ENCODE measurements at places on chromosomes 4 and X.

- no peak for DNase-seq
These were observed 14.6 kb downstream of the TLR8 start for GRCh38 chrX:12920990-12921389.

- no peak for DNase-seq
These were observed 16.9 kb upstream of the MED28 start for GRCh38 chr4:17597517-17597916.

DNA sequence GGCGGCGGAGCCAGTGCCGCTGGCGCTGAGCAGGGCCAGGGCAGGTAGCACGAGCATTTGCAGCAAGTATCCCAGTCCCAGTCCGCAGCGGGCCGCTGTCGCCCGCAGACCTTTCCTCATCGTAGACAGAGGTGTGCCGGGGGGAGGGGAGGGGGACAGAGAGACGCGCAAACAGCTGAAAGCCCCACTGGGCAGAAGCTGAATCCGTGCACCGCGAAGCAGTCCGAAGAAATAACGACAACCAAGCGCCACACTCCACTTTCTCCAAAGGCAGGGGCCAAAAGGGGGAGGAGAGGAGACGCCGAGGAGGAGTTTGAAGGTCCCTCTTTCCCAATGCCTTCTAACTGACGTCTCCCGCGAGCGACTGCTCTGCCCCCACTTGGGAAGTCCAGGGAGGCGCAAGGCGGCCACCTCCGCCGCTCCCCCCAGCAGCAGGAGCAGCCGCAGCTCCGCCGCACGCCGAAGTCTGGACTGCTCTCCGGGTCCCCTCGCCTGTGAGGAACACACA lies at the start of gene UNC5C:
UNC5C (minus strand) TSS at position 236 of the 508 bp plus-strand sequence.
- no peak for DNase-seq

GRCh38 chr4:166386491-166387360 lies 513.7 kb downstream of the TLL1 start:
- no peak for DNase-seq

- DNase-seq = no peak
These were observed 19.7 kb downstream of the TMEM131L start for GRCh38 chr4:153485860-153486259.

GRCh38 chr4:4680243-4680642 lies 138.4 kb upstream of the STX18 start:
- DNase-seq = no peak

GRCh38 chrX:19810802-19811201 lies 76.6 kb downstream of the SH3KBP1 start:
- DNase-seq = no peak

- DNase-seq = no peak
These were observed 188.0 kb upstream of the RBPJ start for GRCh38 chr4:26132858-26133257.

- DNase-seq = no peak
These were observed 34.4 kb downstream of the PARM1 start for GRCh38 chr4:74967324-74967723.

DNA sequence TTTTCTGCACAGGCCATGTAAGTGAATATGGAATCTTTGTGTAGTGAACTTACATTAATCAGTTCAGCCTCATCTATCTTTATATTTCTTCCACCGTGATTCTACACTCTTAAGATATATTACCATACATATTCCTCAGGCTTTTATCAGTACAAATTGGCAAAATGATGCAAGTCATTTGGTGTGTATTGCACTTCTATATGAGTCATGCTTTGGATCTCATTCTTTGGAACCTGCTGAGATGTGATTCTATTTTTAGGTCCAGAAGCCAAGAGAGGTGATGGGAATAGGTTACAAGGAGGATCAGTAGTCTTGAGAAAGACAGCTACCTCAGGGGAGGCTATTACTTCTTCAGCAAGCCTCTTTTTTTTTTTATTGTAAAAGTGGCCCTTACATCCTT lies 204.4 kb downstream of the ZNF330 start:
- DNase-seq = no peak

DNA sequence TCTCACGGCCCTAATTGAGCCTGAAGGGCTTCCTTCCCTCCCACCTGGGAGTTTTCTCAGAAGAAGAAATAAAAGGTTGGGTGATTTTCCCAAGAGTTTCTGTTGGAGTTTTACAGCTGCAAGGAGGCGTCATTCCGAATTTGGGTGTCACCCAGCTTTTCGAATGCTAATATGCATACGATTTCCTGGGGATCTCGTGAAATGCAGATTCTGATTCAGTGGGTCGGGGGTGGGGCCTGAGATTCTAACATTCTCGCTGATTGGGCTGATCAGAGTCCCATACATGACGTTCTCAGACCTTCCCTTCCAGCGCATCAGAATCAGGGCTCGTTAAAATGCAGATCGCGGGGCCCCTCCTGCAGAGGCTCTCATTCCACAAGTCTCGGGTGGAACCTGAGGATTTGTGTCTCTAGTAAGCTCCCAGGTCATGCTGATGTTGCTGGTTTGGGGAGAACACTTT lies 125.8 kb upstream of the STX18 start:
- no peak for DNase-seq

- DNase-seq = no peak
These were observed 227.3 kb downstream of the QDPR start for GRCh38 chr4:17284323-17285175.

DNA sequence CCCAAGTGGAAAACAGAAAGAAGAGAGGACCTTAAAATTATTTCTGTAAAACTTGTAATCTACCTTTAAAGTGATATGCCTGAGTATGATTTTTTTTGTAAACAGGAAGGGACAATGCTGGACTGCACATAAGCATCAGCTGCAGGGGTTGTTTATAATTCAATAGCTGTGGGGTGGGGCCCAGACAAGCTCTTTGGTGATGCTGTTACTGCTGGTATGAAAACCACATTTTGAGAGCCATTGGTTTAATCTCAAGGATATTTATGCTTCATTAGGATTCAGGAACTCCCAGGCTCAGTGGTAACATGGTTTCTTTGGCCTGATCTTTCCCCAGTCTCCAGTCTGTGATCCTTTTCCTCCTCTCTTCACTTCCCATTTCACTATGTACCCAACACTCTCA lies 34.3 kb upstream of the GRPR start:
- DNase-seq = no peak

DNA sequence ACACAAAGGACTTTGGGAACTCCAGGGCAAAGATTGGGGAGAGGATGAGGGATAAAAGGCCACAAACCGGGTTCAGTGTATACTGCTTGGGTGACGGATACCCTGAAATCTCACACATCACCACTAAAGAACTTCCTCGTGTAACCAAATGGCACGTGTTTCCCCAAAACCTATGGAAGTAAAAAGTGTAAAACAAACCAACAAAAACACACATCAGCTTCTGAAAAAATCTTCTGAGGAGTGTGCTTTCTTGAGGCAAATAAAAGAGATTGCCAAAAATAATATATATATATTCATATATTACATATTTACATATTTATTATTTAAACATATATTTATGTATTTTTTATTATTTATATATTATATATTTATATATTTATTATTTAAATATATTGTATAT lies 3.9 kb downstream of the P2RY8 start:
- no peak for DNase-seq

DNA sequence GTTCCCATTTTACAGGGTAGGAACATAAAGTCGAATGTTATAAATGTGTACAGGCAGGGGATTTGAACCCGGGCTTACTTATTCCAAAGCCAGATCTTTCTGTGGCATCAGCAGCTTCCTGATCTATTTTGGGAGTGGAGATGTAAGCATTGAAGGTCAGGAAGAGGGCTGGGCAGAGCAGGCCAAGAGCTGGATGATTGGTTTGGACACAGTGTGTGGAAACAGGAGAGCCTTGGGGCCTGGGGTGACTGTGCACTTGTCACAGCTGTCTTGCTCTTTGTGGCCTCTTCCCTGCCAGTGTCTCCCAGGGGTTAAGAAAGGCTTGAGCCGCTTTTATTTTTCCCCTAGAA lies 127.9 kb upstream of the ENPP6 start:
- no peak for DNase-seq

- DNase-seq = no peak
These were observed 13.2 kb upstream of the MMAA start for GRCh38 chr4:145605941-145606340.

GRCh38 chr4:27490766-27491165 lies 630.1 kb downstream of the STIM2 start:
- no peak for DNase-seq

- DNase-seq = no peak
These were observed 232.5 kb upstream of the INTU start for GRCh38 chr4:127400276-127400675.

- no peak for DNase-seq
These were observed 6.4 kb upstream of the DCUN1D4 start for GRCh38 chr4:51836549-51836948.

DNA sequence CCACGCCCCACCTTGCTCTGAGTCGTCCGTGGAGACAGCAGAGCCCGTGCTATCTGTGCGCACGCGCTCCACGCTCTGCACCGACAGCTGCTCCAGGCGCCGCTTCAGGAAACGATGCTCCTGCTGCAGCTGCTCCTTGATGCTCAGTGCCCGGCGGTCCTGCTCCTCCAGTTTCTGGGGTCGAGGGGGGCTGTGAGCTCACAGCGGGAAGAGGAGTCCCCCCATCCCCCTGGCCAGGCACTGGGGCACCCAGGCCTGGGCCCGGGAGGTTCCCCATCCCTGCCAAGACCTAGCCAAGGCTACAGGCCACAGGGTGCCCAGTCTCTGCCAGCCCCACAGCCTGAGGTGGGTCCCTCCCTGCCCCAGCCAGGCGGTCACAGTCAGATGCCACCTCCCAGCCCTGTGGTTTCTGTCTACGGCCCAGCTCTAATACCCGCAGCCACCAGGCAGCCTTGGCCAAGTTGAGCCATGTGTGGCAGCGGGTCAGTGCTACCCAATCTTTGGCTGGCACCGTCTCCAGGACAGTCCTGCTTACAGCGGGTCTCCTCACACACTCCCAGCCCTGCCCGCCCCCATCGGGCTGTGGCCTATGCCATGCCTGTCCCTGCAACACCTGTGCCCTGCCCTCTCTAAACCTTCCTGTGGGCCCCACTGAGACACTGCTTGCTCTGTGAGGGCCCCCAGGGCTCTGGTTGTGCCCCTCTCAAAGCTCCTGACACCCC lies 9.3 kb upstream of the HAUS3 start:
- DNase-seq = no peak

All from cortex of kidney (tissue), 1 donor.